NCI-H510A (cell line): ENCODE measurements at places on chromosomes 7 and 10.
A peak's percentile ranks its signal among the peaks of the same experiment; 100 is the strongest.

DNA sequence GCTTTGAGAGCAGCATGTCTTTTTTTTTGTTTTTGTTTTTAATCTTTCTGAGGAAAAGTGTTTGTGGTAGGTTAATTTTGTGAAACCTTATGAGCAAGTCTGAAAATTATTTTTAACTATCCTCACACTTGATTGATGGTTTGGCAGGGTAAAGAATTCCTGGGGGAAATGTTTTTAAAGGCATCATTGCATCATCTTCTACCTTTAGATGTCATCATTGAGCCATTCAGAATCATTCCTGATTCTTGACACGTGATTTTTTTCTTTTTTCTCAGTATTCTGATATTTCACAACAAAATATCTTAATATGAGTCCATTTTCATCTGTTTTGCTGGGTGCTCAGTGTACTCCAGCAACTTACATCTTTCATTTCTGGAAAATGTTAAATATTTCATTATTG lies 28.3 kb downstream of the PALS2 start:
- DNase-seq = no peak

DNA sequence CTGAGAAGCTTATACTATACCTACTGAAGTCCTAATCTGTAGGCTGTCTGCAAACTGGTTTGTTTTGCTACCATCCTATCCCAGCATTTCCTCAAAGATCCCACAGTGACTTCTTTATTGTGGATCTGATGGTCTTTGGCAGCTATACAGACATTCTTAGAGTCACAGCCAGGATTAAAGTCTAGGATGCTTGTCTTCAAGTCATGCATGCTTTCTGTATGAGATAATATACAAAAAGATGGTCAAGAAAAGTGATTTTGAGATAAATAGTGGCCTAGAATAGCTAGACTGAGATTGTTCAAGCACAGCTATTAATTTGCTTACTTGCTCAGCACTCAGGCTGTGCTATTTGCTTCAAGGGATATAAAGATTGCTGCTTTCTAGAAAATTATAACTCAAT lies 454.4 kb downstream of the AUTS2 start:
- DNase-seq = no peak

- DNase-seq = no peak
These were observed 18.9 kb downstream of the RBAK start for GRCh38 chr7:5064391-5065106.

DNA sequence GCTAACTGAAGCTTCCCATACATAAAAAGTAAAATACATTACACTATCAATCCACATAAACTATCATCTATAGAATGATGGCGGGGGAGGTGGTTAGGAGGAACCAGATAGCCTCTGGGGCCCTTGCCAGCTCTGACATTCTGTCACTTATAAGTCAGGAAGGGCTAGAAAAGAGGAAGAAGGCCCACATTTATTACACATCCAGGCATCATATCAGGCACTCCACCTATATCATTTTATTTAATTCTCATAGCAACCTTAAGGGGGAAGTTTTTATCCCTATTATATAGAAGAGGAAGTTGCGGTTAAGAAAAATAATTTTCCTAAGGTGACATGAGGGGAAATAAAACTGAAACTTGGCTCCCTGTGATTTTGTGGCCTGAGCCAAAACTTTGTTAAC lies 29.9 kb downstream of the HEPACAM2 start:
- no peak for DNase-seq

DNA sequence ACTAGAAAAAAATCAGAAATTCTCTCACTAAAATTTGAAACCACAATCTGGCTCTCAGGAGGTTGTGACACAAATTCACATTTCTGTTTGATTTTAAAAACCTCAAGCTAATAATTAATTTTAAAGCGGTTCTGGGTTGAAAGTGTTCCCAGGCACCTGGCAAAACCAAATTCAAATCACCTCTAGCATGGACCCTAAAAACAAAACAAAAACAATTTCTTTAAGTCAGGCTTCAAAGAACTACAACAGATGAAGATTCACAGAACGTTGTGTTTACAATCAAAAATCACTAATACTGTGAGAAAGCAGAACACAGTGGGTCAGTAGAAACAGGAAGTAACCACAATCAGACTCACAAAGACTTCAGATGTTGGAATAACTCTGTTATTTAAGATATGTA lies 7.2 kb upstream of the RELN start:
- DNase-seq = no peak

DNA sequence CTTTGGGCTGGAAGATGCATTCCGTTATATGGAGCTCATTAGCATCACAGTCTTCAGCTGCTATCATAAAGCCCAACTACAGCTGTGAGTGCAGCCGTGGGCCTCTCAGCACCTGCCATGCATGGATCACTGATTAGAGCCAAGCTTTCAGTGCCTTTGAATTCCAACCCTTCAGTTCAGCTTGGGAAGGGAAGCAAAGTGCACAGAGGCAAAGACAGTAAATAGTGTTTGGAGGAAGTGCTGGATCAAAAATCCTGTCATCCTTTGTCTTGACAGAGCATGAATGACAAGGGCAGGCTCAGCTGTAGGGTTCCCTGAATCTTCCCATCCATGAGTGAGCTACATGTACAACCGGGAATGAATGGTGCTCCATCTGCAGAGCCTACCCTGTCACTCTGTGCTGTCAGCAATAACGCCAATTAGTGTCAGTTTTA lies 153.7 kb downstream of the DNAJB9 start:
- no peak for DNase-seq

GRCh38 chr10:14003517-14004184 lies 327.1 kb downstream of the FRMD4A start:
- no peak for DNase-seq

DNA sequence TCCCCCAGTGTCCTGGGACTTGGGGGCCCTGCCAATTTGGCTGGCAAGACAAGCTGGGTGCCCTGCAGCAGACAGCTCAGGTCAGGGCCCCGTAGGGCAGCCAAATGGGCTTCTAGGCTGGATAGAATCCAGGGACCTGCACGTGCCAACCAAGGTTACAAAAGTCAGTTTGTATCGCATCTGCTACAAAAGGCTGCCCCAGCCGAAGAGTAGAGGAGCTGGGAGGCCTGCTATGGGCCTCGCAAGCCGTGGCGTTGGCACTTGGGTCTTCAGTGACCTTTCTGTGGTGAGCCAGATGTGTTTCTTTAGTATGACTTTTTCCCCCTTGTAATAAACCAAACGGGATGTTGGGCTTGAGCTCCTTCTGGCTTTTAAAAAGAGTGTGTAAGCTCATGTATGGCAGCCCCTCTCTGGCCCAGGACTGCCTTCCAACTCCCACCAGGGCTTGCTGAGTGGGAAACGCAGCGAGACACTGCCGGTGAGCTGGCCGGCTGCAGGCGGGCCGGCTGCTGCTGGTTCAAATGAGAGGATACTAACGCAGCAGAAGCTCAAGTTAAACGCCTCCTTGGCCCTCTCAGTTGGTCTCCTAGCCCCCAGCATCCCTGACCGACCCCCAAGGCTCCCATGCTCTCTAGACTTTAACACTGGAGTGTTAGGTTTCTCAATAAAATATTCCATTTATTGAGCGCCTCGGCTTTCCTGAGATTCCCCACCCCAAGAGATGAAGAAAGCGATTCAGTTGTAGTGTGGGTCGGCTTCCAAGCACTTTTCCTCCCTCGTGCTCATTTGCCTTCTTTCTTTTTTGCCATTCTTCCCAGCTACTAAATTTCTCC lies 3.1 kb upstream of the HOXA10 start:
- no peak for DNase-seq

DNA sequence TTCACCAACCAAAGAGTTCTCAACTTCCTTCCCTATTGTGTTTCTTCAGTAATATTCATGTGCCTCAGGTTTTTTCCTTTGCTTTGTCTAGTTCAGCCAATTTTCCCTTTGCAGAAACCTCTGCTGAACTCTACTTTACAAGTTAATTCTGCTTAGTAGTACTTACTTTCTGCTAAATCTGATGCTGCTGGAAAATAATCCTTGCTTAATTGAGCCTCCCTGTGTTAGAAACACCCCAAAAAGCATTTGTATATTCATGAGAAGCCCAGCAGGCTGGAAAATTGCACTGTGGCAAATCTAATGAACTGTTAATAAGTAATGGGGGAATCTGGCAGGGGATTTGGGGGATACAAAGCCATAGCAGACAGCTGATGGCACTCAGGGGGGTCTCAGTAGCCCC lies 78.5 kb downstream of the CDCA7L start:
- DNase-seq = no peak

DNA sequence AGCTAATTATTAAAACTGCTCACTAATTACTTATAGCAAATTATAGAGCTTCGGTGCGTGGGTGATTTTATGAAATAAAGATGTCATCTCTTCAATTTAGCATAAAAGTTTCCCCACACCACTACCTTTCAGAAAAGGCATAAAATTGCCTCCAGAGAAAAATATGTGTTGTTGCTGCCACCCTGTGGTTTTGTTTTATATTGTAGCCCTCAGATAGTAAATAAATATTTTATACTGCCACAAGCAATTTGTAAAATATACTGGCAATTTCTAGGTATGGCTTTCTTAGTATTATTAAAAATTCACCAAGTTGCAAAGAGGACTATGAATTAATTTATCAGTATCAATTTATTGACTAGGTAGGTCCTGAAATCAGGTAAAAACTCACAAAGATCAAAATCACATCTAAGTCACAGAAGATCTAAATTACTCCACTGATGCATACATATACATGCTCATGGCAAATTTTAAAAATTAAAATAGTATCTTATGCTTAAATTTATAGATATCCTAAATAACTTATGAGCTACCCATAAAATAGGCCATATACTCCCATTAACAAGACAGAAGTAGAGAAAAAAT lies 26.5 kb downstream of the ASNS start:
- DNase-seq = no peak

DNA sequence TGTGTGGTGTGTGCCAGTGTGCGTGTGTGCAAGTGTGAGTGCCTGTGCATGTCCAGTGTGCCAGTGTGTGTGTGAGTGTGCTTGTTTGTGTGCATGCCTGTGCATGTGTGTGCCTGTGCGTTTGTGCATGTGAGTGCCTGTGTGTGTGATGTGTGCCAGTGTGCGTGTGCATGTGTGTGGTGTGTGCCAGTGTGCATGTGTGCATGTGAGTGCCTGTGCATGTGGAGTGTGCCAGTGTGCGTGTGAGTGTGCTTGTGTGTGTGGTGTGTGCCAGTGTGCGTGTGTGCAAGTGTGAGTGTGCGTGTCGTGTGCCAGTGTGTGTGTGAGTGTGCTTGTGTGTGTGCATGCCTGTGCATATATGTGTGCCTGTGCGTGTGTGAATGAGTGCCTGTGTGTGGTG lies 33.8 kb downstream of the ADGRA1 start:
- no peak for DNase-seq

DNA sequence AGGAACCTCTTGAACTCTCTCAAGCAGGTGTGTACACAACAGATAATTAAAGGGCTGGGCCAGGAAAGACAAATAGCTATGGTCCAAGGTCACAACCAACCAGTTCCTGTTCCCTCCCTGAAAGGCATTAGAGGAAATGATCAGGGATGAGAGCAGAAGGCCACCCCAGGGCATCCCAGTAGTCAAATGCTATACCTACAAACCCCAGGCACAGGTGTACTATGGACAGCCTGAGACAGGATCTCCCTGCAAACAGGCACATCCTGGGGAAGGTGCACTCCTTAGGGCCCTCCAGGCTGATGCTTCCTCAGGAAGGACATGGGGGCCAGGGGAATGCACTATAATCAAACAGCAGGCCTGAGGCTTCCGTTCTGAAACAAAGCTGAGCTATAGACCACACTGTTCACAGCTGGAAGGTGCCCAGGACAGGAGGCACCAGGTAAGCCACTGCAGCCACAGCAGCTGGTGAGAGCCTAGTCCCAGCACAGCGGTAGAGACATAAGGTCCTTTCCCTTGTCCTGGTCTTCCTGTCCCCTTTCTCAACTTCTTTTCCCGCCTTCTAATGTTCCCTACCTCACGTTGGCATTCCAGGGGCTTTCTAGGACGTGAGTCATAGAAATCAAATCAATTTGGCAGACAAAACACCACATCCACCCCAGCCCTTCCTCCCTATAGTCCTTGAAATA lies 13.3 kb downstream of the PARP12 start:
- peak; percentile 21 for DNase-seq

DNA sequence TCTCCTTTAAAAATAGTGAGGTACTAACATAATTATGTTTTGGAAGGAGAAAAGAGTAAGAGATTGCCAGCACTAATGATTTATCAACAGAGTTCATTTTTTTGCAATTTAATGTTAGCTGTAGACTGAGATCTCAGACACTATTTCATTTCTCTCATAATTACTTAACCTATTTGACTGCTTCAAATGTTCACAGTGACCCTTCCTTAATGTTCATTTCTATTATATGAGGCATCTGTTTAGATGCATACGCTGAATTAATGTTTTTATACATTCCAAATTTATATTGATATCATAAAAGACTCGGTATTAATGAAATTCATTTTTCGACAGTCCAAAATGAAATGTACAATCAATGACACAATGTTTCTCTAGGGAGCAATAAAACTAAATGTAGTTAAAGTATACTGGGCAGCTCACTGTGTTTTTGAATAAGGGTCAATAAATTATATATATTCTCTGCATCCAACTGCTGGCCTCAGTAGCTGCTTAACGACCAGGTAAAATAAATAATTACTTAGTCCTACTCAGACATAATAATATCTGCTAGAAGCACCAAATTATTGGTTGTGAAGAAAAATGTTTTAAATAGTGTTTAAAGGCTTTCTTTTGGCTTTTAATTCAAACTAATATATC lies 373.4 kb downstream of the MAGI2 start:
- no peak for DNase-seq

GRCh38 chr7:126698909-126699308 lies 553.8 kb downstream of the GRM8 start:
- no peak for DNase-seq

DNA sequence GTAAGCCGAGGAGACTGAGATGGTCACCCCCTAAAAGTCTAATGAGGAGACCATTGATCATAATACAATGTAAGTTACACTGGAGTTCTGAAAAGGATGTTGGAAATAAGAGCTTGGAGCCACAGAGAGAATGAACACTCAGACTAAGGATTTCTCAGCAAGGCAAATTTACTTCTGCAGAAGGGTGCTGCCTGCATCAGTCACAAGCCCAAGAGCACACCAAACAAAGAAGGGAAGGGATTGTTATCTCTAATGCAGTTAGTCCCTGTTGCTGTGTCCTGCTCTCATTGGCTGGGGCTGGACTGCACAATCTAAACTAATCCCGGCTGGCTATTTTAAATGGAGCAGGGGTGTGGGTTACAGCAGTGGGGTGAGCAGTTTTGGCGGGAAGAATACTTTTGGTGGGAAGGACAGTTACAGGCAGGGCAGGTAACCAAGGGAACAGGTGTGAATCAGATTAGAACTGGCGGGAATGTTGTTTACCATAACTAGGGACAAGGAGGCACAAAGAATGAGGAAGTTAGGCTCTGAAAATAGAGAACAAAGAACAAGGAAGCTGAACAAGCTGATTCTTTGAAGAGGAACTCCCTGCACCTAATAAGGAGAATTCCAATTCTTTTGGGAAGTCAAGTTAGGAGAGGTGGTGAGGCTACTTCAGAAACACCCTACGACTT lies 30.3 kb upstream of the TRIM24 start:
- DNase-seq = no peak

DNA sequence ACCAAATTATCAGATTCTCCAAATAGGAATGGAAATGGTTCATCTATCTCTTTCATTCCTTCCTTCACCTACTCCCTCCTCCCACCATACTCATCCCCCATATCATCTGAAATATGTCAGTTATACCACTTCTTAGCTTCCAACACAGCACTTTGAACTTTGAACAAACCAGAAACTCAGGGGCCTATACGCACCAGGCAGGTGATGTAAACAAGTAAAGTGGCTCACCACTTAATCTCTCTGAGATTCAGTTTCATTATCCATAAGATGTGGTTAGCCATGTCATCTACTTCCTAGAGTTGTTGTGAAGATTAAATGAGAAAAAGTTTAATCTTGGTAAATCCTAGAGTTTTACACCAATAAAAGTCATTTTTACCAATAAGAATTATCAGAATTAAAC lies 65.9 kb upstream of the LRRN3 start:
- no peak for DNase-seq

- DNase-seq = no peak
These were observed 54.1 kb downstream of the MTERF1 start for GRCh38 chr7:91826377-91826776.
